Activated CD8-positive, alpha-beta memory T cell treated with anti-CD3 and anti-CD28 coated beads for 4 hours (primary cell): ENCODE measurements at places on chromosomes 6 and 20.

GRCh38 chr6:76683985-76684384 is 611.5 kb upstream of the IMPG1 start:
- DNase-seq, result no peak

DNA sequence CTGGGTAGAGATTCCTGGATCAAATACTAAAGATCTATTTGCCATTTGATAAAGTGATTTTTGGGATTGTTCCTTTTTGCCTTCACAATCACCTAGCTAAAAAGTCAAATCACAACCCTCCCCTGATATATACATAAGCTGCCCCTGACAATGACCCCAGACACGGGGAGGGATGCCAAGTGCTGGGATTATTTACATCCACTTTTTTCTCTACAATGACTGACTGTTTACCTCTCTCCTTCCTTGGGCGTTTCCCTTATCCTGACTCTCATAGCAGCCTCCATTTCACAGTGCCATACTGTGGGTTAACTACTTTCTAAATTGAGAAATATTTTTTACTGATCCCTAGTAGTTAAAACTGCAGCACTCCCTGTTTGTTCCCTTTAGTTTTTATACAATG is 150.8 kb upstream of the TMEM170B start:
- no peak for DNase-seq

- DNase-seq, result no peak
Measured at GRCh38 chr20:6165346-6165745, 42.5 kb upstream of the FERMT1 start.

DNA sequence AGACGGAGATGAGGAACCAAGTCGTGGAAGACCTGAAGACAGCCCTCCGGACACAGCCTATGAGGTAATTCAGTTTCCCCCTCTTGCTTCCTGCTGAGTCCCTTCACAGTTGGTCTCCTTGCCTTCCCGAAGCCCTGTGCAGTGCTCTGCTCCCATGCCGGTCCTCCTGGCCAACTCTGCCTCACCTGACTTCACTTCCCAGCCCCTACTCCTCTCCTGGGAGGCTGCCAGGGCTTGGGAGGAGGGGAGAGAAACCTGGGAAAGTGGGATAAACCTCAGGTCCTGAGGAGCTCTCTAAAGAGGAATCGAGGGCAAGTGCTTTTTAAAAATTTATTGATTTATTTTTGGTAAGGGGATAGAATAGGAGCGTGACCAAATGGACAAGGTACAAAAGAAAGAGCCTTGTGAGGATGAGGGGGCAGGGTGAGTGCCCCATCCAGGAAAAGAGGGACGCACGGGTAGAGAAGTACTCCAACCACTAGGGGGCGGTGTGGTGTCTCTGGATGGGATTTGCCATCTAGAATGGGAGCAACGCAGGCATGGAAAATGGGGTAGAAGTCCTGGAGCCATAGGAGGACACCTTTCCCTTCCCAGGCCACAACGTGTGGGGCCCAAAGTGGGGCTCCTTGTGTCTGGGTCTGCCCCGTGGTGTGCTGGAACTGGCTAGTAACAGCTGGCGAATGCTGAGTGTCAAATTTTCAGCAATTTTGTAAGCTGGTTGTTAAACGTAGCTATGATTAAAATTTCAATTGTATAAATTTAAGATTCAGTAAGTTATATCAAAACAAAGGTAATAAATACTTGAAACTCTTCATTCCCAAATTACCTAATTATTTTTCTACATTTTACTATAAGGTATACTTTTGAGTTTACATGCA is 69.0 kb downstream of the MOCS1 start:
- peak; percentile 12 for DNase-seq

GRCh38 chr6:159761129-159761872 is 544 bp upstream of the ACAT2 start:
- DNase-seq, result peak; percentile 3

DNA sequence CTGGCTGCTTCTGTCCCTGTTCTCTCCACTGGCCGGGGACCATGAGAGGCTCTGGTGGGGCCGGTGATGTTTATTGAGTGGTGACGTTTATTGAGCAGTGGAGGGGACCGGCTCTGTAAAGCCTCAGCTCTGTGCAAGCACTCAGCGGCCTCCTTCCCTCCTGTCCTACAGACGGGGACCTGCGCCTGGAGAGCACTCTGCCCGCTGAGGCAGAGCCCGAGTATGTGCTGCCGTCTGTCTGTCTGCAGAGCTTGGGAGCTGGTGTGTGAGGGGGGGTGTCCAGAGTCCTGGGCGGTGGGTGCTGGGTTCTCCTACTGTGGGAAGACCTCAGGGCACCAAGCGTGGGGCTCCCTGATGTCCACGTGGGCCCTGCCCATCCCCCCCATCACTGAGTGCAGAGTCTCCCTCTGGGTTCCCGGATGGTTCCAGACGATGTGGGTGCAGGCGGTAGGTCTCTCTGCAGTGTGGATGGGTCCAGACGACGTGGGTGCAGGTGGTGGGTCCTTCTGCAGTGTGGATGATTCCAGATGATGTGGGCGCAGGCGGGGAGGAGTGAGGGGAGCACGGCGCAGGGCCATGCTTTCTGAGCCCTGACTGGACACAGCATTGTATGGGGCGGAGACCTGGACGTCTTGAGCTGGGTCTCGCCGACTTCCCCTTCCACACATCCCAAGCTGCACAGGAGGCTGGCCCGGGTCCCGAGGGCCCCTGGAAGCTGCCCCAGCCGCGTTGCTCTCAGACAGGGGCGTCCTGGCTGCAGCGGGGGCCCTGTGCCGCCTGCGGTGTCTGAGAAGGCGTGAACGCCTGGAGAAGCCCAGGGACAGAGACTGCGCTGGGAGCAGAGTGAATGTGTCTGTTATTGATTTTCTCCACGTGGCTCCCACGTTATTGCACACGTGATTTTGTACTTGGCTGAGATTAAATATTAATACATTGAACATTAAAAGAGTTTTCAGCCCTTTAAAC is 14.9 kb upstream of the BHLHE23 start:
- no peak for DNase-seq
